ENCODE measurements at places on chromosomes 1 and 21. TPM values are rescaled to one million over a fixed set of nuclear protein-coding genes. Genes with fewer than 3 reads are reported as not detected.

The TOMM40L gene
- total RNA-seq: 12.0 TPM

The SAMD11 gene
- not detected for total RNA-seq

The LRRC53 gene
- not detected for total RNA-seq

The OPRD1 gene
- not detected for total RNA-seq

The NUDT17 gene
- 3.1 TPM for total RNA-seq

The POGZ gene
- 13.9 TPM for total RNA-seq

The FCMR gene
- total RNA-seq: not detected

The GUCA2A gene
- total RNA-seq: not detected

The CD1B gene
- not detected for total RNA-seq

The OLFM3 gene
- not detected for total RNA-seq

The PKP1 gene
- total RNA-seq: under 0.01 TPM

The RAD54L gene
- 2.2 TPM for total RNA-seq

The ABCA4 gene
- 487 TPM for total RNA-seq

The RGS16 gene
- 0.65 TPM for total RNA-seq

The GLIS1 gene
- not detected for total RNA-seq

The DLGAP3 gene
- under 0.01 TPM for total RNA-seq

The EXTL1 gene
- under 0.01 TPM for total RNA-seq

The MAP10 gene
- 0.60 TPM for total RNA-seq

The GBP6 gene
- not detected for total RNA-seq

The NBPF14 gene
- total RNA-seq: 5.2 TPM

The ZP4 gene
- not detected for total RNA-seq

The RAB25 gene
- not detected for total RNA-seq

The TMCO4 gene
- 6.1 TPM for total RNA-seq

The COPA gene
- total RNA-seq: 209 TPM

Data from lung microvascular endothelial cell (primary cell).